ENCODE measurements at places on chromosomes 2 and 18. TPM values are rescaled to one million over a fixed set of nuclear protein-coding genes. Genes with fewer than 3 reads are reported as not detected.

GRCh38 chr2:197705912-197706838, 1.0 kb downstream of the MARS2 start:
- no peak for DNase-seq

- DNase-seq: no peak
Observed at GRCh38 chr2:62344472-62344871, 148.6 kb downstream of the B3GNT2 start.

- no peak for DNase-seq
Observed at GRCh38 chr2:201847481-201847880, 41.1 kb downstream of the CDK15 start.

DNA sequence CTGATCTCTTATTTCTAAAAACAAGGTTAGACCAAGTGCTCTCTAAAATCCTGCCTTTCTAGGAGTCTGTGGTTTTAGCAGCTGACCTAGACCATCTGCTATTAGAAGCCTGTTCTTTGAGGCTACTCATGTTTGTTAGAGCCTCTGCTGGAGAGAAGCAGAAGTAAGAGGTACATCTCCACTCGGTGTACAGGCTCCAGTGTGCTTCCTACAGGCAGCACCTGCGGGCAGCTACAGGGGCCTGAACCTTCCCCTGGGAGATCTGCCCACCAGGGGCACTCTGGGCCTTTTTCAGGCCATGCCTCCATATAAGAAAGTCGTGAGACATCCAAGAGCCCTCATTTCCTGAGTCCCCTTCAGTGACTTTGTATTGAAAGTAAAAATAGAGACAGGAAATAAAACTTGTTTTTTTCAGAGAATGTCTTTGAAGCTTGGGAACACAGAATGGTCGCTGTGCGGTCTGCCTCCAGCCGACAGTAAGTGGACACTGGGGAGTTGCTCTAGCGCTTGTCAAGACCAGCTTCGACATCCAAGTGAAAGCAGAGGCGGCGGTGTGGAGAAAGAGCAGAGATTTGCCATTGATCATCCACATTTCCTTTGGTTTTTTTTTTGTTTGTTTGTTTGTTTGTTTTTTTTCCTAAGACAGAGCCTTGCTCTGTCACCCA, 31.7 kb downstream of the ONECUT2 start:
- DNase-seq: no peak

DNA sequence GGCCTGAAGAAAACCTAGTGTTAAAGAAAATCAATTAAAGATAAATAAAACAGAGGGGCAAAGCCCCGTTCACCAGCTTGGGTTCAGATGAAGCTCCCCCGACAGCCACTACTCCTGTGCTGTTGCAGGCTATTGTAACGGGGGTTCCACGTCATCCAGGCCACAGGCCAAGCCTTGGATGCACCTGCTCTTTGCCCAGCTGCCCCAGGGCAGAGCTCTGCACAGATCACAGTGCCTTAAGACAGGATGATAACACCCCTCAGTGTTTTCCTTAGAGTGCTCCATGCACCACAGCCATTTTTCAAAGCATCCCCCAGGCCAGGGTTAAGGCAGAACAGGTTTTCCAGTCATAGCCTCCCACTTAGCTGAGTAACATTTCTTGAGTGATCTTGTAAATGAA, 32.0 kb downstream of the FASTKD2 start:
- no peak for DNase-seq

DNA sequence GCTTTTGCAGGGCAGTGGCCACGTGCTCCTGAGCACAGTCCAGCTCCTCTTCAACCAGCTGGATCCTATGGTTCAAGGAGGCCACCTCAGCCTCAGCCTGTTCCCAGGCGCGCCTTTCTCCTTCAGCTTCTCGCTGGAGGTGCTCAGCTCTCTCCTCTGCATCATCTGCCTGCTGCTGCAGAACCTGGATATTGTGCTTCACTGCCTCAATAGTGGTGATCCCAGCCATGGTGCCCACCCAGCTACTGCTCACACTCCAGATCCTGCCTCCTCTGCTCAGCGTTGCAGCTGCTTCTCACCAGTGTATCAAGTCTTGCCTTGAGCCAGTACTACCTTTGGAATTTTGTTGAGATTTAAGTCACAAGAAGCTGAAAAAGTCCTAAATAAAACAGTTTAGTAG, 67.9 kb downstream of the ASXL2 start:
- DNase-seq: no peak

GRCh38 chr2:15449556-15450236, 111.4 kb downstream of the NBAS start:
- DNase-seq: no peak

DNA sequence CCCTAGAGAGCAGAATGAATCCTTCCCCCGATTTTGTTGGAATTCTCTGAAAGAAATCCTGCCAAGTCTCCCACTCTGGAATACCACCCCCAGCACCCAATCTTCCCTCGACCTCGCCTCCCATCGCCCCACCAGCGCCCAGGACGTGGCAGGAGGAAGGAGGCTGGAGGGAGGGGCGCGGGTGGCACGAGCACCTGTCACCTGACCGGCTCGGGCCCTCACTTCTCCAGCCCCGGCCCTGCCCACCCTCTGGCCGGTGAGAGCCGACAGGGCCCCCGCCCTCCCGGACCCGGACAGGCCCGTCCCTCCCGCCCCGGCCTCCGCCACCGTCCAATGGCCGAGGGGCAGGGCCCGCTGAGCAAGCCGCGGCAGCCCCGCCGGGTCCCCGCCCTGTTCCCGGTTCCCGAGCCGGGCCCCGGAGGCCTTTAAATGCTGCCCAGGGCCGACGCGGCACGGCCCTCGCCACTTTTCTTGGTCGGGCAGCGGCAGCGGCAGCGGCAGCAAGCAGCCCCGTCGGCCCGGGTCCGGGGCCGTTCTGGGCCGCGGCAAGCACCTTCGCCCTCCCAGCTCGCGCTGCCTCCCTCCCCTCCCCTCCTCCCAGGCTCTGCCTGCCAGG, at the start of gene LGALSL:
Gene LGALSL (plus strand): TSS at position 393 of the 616 bp plus-strand sequence. CDS start 384 bp downstream, outside the sequence.
- peak; percentile 92 for DNase-seq

GRCh38 chr2:160175169-160176134, 24.6 kb downstream of the ITGB6 start:
- DNase-seq: no peak

GRCh38 chr2:86783615-86784339, 6.9 kb downstream of the CD8A start:
- DNase-seq: no peak

DNA sequence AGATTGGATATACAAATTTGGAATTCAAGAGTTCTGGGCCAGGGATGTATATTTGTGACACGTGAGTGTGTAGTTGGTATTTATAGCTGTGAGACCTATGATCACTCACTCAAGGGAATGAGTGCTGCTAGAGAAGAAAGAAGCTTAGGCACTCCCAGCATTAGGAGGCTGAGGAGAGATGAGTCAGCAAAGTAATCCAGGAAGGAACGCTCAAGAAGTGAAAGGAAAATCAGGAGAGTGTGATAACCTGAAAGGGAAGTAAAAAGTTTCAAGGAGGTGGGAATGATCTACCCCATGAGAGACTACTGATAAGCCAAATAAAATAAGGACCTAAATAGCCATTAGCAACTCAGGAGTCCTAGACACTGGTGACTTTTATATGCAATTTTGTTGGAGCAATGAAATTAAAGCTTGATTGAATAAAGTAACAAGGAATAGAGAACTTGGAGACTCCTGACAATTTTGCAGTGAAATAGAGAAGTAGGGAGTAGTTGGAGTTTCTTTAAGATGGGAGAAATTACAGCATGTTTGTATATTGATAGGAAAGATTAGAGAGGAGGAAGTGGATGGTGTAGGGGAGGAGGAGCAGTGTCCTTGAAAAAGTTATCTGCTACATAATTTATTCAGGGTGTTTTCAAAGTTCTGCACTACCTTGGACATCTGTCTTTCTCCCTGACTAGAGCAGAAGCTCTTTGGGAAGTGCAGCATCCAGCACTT, 89.9 kb downstream of the UBE2E3 start:
- DNase-seq: no peak

- no peak for DNase-seq
Observed at GRCh38 chr18:45562567-45563479, 52.5 kb upstream of the SLC14A2 start.

- no peak for DNase-seq
Observed at GRCh38 chr2:46210063-46210462, 87.1 kb upstream of the EPAS1 start.

DNA sequence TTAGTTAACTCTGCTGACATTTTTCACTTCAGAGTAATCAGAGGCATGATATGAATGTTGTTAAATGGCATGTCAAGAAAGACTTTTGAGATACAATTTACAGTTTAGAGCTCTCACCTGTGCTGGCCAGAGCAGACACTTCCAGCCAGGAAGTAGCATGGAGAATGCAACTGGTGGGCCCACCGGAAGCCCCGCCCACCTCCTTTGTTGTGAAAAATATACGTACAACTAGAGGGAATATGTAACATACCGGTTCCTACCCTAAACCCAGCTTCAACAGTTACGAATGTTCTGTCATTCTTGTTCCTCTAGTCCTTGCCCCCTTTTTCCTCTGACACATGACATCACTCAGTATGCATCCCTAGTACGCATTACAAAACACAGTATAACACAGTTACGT, 70.2 kb upstream of the ITM2C start:
- no peak for DNase-seq

- DNase-seq: no peak
Observed at GRCh38 chr2:168475636-168476035, 19.6 kb downstream of the CERS6 start.

CDH19 gene
- 0.35 TPM for total RNA-seq

MYO1B gene
- total RNA-seq: 63.9 TPM

TIA1 gene
- total RNA-seq: 57.1 TPM

HOXD1 gene
- total RNA-seq: 1.1 TPM

PPP1R1C gene
- total RNA-seq: not detected

DSC1 gene
- not detected for total RNA-seq

NLRC4 gene
- total RNA-seq: 7.9 TPM

CIB4 gene
- total RNA-seq: not detected

INPP5D gene
- 28.8 TPM for total RNA-seq

BOLL gene
- total RNA-seq: not detected

ERICH2 gene
- total RNA-seq: not detected

ABCA12 gene
- total RNA-seq: not detected

GREB1 gene
- 3.8 TPM for total RNA-seq
